ENCODE measurements at places on chromosomes 5 and 9.

DNA sequence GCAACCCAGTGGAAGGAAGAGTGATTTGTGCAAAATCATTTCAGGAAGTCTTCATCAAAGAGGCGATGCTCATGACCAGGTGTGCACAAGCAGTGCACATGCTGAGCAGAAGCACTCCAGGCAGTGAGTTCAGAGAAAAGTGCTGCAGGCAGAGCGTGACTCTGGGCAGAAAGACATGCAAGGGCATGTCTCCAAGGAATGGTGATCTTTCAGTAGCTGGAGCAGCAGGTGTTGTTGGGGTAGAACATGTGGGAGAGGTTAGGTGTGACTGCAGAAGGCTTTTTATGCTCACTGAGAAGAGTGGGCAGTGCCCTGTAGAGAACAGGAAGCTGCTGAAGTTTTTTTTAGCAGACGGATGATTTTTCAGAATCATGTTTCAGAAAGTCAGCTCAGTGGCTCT, 545.4 kb upstream of the TLE4 start:
- DNase-seq = no peak

DNA sequence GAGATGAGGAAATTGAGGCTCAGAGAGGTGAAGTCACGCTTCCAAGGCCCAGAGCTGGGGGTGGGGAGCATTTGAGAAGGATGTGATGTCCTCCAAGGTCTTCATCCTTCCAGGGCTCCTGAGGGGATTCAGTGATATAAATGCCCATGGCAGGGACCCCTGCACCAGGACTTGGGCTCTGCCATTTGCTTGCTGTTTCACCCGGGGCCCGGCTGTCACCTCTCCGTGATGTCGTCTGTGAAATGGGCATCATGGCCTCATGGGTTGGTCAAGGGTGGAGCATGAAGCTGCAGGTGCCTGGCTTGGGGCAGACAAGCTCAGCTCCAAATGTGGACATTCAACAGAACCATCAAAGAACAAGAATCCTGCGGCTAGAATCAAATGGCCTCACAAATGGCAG, 253.1 kb downstream of the PBX3 start:
- DNase-seq = no peak

GRCh38 chr5:178376921-178377582, 144.4 kb upstream of the PHYKPL start:
- DNase-seq = no peak

- DNase-seq = no peak
Observed at GRCh38 chr9:129077236-129077635, 3.7 kb upstream of the DOLPP1 start.

GRCh38 chr5:180589771-180590542, 1.3 kb downstream of the SCGB3A1 start:
- no peak for DNase-seq

DNA sequence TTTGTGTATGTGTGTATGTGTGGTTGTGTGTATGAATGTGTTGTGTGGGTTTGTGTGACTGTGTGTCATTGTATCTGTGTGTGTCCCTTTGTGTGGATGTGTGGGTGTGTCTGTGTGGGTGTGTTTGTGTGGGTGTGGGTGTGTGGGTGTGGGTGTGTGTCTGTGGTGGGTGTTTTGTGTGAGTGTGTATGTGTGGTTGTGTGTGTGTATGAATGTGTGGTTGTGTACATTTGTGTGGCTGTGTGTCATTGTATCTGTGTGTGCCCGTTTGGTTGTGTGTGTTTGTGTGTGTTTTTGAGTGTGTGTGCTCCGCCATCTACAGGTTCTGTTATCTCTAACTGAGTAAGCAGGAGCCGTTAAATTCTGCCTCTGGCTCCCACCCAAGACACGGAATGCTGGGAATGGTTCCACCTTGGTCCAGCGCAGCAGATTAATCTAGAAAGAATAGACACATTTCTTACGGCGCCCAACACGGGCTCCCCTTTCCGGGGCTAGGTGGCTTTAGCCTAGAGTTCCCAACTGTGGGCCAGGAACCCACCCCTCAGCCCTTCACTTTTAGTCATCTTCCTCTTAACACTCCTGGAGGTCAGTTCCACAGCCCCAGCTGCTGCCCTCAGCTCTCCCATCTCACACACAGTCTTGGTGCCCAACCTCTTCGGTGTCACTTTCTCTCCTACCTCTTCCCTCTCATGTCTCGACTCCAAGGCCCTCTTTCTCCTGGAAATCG, 197.1 kb downstream of the TTLL11 start:
- no peak for DNase-seq

DNA sequence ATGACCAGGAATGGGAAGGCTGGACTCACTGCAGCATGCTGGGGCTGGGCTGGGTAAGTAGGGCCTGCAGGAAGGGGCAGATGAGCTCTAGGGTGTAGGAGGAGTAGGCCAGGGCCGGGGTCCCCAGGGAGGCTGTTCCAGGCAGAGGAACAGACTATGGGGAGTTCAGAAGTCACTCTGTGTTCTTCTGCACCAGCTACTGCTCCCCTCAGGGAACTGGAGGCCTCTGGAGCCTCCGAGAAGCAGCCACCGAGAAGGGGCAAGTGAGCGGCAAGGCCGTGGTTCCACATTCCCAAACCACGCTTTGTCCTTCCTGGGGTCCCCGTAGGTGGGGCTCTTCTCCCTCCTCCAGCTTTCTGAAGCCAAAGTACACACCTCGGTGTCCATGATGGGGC, 8.4 kb upstream of the SLC2A6 start:
- DNase-seq = no peak

- no peak for DNase-seq
Observed at GRCh38 chr9:134297083-134297410, 29.2 kb upstream of the RXRA start.

DNA sequence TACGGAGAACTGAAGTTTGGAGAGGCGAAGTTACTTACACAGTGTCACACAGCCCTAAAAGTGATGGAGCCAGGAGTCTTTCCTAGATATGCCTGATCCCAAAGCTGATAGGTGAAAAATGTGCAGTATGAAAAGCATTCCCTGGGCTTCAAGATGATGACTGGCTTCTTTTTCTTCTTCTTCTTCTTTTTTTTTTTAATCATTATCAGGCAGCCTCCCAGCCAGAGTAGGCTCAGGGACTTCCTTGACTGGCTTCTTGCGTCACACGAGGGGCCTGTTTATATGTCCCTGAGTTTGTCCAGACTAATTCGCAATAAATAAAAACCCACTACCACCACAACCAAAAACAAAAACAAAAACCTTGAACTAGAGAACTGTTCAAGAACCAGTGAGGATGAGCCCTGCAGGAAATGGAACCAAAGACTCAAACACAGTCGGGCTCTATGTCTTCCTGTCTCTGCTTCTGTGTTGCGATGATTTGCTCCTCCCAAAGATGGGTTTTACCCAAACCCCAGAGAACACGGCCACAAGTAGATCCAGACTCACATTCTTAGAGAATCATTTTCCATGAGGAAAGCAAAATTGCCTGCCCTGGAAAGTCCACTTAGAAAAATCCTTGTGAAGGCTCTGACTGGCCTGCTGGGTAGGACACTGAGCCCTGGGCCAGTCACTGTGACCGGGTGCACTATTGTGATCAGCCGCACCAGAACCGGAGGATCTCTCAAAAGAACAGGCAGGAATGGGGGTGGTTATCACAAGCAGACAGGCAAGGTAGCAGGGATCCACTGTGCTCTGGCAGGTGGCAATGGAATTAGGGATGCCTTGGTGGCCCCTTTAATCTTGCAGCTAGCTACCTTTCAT, 38.0 kb upstream of the ADAM19 start:
- DNase-seq = no peak

DNA sequence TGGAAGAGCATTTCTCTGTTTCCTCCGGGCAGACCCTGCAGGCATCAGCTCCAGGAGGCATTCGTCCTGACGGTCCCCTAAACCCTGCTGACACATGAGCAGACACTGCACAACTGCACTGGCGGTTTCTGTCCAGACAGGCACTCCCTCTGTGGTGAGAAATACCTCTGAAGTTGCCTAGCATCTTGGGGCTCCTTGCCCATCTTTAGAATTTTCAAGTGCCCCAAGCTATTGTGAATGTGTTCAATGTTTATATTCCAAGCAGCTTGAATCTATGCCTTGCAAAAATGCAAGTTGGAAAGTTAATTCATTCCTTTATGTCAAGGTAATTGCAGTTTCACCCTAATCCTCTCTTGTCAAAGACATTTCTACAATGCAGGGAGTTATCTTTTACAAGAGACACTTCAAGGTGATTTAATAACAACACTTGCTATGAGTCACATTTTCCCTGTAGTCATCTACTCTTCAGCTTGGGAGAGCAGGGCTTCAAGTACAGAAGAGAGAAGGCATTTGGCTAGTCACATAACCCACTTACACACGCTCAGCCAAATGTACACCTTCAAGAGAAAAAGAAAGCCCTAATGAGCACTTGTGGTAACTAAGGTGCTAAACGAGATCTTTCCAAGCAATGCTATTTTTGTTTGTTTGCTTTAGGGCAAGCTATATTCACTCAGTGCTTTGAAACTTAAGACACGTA, 302.5 kb downstream of the MLLT3 start:
- DNase-seq = no peak

DNA sequence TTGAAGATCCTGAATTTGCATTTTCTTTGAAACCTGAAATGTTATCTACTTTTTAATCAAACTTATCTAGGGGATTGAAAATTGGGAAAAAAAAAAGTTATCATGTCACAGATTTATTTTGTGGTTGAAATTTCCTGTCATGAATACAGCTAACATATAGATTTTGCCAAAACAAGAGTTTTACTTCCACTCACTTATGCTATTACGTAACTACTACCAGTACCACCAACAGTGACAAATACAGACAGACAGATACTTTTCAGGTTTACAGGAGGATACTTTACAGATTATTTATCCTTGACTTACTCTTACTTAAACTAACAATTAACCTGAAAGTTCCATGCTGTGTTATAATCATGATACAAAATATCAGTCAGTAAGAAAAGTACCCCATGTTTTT, 6.8 kb upstream of the MRPS30 start:
- no peak for DNase-seq

DNA sequence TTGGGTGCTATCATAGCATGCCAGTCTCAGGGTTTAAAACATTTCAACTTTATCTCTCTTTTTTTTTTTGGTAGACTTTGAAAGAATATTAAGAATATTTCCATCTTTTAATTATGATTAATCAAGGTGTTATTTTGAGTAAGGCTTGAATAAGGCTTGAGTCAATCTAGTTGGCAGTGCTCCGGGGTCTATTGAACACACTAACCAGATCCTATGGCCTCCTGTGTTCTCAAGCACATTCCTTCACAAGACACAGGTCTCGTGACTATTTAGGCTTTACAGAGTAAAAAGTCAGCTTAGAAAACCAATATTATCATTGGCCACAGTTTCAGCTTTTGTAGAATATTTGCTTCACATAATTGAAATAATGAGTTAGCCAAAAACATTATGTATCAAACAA, 151.2 kb downstream of the ARHGEF28 start:
- no peak for DNase-seq

GRCh38 chr5:57983426-57983825, 476.5 kb downstream of the PLK2 start:
- no peak for DNase-seq

- no peak for DNase-seq
Observed at GRCh38 chr9:5515261-5515650, 4.9 kb downstream of the PDCD1LG2 start.

DNA sequence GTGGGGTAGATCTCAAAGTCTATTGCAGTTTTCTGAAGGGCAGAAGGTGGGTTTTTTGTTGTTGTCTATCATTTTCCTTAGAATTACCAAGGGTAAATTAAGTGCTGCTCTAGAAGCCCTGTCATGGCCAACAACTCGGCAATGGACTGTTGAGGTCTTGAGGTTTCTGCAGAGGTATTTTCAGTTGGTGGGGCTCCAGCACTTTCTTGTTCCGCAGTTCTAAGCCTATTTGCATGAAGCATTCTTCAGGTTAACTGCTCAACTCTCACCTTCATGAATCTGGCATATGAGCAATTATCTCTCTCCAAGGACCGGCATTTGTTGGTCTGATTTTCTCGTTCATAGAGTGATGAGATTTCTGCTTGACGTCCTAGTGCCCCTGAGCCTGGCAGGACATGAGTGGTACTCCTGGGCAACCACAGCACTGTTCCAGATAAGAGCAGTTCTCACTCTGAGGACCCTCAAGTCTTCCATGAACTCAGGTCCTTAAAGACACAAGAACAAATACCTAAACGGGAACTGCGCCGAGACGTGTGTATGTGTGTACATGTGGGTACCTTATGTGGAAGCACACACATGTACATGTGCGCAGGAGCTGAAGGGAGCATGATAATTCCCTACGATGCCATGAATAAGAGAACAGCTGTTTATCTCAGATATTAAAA, 544.5 kb downstream of the CSNK1G3 start:
- DNase-seq = peak; percentile 29

GRCh38 chr5:108728566-108729241, 19.0 kb upstream of the FER start:
- peak; percentile 20 for DNase-seq

DNA sequence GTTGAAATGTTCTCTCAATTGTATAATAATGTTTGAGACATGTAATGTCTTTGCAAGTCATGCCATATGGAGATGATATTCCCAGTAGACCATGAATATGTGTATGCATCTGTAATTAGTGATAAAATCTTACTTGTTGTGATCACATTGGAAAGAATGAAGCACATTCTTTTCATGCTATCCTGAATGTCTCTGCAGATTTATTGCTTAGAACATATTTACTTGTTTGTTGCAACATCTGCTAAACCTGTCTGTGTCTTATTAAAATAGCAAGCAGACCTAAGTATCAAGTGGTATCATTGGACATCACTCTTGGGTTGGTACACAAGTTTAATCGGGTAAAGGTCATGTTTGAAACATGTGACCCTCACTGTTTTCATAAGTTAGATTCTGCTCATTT, 265.5 kb upstream of the CD180 start:
- DNase-seq = no peak

DNA sequence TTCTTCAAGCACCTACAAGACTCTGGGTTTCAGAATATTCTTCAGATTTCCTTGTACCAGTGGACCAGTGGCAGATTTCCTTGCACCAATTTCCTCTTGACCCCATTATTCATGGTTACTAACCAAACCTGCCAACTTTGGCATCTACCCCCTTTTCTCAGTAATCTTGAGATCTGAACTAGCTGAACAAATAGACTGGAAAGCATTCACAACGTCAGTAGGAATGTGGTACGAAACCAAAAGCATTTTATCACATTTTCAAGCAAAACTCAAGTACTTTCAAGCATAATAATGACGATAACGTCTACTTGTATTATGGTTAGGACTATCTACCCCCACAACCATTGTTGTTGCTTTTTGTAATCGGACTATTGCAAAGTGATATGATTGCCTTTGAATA, 1217.3 kb downstream of the PTPRD start:
- DNase-seq = no peak

GRCh38 chr5:175517824-175518450, 39.6 kb downstream of the SFXN1 start:
- DNase-seq = no peak

- no peak for DNase-seq
Observed at GRCh38 chr5:178117923-178118701, 4.8 kb downstream of the N4BP3 start.

GRCh38 chr5:56737951-56738606, 77.3 kb upstream of the MAP3K1 start:
- DNase-seq = no peak

DNA sequence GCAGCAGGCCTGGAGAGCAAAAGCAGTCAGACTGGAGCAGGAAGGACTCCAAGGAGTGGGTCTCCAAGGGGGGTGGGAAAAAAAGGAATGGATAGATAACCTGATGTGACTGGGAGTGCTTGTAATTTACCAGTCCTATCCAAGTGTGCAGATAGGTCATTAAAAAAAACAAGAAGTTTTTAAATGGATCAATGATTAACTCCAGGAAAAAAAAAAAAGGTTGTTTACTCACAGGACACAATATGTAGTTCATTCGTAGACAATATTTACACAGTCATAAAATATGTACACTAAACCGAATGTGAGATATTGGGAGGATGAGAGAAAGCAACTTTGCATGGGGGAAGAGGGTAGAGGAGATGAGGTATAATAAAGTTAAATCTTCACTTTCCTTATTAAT, 20.4 kb downstream of the ZBTB5 start:
- no peak for DNase-seq

All from pons (tissue), 1 donor.